Activated T-cell treated with anti-CD3 and anti-CD28 coated beads, Interleukin-2, amount 50 U/mL, for 48 hours (primary cell): ENCODE measurements at places on chromosomes 2 and 18.

- DNase-seq = no peak
Measured at GRCh38 chr2:10344105-10345066, 41.7 kb downstream of the HPCAL1 start.

DNA sequence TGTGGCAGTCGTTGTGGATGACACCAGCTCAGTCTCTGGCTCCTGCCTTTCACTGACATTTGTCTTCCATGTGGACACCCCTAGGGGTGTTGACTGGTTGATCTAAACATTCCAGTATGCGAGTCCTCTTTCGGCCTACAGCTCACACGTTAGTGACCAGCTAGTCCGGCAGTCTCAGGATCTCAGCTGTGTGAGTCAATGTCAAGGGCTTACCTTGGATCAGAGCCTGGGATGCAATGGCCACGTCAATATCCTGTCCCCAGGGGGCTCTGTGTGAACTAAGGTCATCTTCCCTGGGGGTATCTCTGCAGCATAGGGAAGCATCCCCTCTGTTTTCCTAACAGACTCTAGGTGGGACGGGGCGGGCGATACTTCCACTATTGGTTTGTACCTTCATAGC, 35.1 kb upstream of the YWHAQ start:
- DNase-seq = no peak

GRCh38 chr2:240413813-240414429, 21.5 kb upstream of the GPC1 start:
- DNase-seq = no peak

GRCh38 chr2:44572196-44572900, 210.6 kb downstream of the CAMKMT start:
- DNase-seq = no peak

DNA sequence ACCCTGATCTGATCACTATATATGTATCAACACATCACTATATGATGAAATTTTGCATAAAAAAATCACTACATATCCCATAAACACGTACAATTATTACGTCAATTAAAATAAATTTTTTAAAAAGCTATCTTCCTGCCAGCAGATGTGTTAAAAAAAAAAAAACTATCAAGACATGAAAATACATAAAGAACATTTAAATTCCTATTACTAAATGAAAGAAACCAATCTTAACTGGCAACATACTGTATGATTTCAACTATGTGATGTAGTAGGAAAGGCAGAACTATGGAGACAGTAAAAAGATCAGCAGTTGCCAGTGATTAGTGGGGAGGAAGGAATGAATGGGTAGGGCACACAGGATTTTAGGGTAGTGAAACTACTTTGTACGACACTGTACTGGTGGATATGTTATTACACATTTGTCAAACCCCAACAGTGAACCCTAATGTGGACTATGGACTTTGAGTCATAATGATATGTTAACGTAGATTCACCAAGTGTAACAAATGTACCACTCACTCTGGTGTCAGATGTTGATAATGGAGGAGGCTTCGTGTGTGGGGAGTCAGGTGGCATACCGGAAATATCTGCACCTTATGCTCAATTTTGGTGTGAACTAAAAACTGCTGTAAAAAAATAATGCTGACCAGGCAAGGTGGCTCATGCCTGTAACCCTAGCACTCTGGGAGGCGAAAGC, 27.4 kb downstream of the USP34 start:
- no peak for DNase-seq

DNA sequence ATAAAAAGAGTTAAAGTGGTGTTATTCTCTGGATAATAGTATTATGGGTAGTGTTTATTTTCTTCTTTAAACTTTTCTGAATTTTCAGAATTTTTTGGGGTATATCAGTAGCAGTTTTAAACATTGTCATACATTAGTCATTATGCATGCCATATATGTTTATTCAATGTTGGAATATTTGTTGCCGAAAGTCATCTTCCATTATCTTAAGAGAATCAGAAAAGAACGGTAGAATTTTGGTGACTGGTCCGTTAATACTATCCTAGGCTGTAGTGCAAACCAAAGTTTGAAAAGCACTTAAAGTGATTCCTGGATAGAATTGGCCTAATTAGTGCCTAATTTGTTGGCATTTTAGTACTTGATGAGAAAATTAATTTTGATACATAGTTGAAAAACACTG, 244.1 kb downstream of the PHLPP1 start:
- DNase-seq = no peak
